Hepatic stellate cell (primary cell): ENCODE measurements at places on chromosomes 1 and 21.

DNA sequence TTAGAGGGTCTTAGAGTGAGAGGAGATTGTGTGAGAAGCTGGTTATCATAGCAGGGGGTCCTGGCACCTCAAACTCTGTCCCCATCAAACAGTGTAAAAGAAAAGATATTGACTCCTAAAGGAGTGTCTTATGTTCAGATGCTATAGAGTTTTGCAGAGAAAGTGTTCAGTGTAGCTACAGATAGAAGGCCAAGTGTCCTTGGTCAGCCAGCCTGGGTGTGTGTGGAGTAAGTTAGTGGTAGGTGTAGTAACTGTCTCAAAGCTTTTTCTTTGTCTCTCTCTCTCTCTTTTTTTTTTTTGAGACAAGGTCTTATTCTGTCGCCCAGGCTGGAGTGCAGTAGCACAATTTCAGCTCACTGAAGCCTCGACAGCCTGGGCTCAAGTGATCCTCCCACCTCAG lies 17.2 kb downstream of the CAMTA1 start:
- DNase-seq, result no peak

GRCh38 chr21:20581361-20581760 lies 416.8 kb upstream of the NCAM2 start:
- DNase-seq, result no peak

DNA sequence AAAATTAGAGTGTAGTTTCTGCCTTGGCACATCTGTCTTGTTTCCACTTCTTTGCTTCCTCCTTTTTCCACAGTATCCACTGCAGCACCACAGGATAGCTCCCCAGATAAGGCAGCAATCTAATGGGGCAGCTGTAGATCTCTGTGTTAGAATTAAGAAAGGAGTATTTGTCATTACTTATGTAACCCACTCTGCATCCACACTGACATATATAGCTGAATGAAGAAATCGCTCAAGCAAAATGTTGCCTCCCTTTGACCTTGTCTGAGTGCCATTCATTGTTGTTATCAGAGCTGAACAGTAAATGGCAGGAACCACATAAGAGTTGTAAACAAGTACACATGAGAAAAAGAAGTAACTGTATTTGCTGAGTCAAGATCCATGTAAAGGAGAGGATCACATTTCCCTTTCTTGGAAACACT lies 45.9 kb upstream of the DPH5 start:
- no peak for DNase-seq

DNA sequence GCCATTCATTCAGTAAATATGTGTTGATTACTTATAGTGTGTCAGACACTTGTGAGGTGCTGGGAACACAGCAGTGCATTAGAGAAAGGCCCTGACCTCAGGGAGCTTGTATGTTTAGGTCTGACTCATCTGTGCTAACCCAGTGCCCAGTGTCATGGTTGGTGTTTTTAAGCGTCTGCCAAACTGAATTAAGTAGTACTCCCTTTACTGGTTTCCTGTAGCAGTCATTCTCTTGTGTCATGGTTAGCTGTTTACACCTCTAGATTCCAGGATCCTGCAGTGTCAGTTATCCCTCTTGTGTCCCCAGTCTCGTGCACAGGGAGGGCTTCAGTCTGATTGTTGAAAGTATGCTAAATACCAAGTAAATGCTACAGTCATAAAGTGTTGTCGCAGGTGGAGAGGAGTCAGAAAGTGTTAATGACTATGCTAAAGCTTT lies 14.2 kb downstream of the UCK2 start:
- DNase-seq, result no peak

GRCh38 chr1:5490635-5491034 lies 501.6 kb downstream of the NPHP4 start:
- no peak for DNase-seq

- DNase-seq, result peak; percentile 51
These were observed 17.4 kb upstream of the GNG12 start for GRCh38 chr1:67850611-67851075.

DNA sequence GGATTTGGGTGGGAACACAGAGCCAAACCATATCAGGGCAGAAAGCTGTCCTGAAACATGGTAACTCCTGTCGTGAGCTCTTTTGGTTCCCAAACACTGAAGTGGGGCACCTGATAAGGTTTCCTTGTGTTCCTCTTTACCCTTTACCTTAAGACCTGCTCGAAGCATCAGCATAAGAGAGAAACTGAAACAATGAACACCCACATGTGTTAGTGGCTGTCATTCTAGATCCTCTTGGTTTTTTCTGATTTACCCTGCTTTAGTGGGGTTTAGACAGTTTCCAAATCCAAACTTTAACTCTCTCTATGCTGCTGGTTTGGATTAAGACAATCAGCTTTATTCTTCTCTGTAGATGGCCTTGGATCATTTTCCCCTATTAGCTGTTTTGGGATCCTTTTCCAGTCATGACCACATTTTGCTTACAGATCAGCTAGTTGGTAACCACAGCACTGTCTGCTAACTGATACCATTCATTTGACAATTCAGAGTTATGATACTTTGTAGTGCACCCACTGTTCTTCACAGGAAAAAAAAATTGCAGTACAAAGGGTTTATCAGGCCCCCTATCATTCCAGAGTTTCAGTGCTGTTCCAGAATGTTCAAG lies 975 bp upstream of the MNDA start:
- no peak for DNase-seq

GRCh38 chr1:19360843-19361610 lies 48.9 kb downstream of the SLC66A1 start:
- no peak for DNase-seq

DNA sequence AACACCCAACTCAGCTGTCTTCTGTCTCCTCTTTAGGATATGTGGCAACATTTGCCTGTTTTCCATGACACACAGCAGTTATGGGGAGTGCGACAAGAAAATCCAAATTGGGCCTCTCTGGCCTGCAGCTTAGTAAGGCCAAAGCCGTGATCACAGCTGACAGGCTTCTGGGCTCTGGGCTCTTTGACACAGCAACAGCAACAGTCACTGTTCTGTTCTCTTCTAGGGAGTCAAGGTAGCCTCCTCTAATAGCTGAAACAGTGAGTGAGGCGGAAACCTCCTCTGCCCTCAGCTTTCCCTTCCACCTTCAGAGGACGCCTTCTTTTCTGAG lies 19.0 kb downstream of the CLCA1 start:
- no peak for DNase-seq

GRCh38 chr1:244354810-244355278 lies 96.9 kb downstream of the ADSS2 start:
- no peak for DNase-seq

GRCh38 chr1:25129380-25129779 lies 102.9 kb downstream of the SYF2 start:
- DNase-seq, result no peak

GRCh38 chr1:53390261-53390660 lies 62.4 kb upstream of the LRP8 start:
- DNase-seq, result no peak

DNA sequence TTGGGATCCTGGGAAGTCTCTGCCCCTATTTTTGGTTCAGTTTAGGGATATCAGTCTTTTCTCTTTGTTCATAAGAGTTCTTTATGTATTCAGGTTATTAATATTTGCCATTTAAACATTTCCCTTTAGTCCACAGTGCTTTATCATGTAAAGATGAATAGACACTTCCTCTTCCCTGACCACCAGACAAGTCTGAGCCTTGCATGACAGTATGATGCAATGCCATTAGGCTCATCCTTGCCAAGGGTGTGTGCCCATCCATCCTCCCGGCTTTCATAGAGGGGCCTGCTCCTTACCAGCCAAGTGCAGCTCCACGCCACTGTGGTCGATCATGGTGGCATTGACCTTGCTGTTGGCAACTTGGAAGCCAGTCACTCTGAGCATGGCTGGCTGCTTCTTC lies 52.1 kb downstream of the ZSCAN20 start:
- no peak for DNase-seq

DNA sequence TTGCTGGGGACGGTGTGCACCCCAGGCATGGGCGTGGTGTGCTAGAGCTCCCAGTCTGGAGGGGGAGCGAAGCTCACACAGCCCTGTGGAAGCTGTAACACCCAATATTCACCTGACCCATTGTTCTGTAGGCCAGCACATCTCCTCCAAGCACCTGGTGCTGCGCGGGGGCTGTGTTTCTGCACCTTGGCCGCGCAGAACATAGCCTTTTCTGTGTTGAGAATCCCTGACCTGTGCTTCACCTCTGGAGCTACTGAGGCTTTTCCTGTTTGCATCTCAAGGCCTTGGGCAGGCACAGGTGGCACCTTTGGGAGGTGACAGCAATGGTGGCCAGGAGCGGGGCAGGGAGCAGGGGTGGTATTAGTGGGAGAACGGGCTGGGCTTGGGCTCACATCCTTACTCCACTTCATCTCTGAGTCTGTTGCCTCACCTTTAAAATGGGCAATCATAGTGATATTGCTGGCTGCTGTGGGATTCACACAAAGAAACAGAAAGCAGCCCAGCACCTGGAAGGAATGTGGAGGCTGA lies 343.9 kb upstream of the AJAP1 start:
- DNase-seq, result no peak

- peak; percentile 83 for DNase-seq
These were observed 38.4 kb downstream of the SPEN start for GRCh38 chr1:15885701-15886610.

DNA sequence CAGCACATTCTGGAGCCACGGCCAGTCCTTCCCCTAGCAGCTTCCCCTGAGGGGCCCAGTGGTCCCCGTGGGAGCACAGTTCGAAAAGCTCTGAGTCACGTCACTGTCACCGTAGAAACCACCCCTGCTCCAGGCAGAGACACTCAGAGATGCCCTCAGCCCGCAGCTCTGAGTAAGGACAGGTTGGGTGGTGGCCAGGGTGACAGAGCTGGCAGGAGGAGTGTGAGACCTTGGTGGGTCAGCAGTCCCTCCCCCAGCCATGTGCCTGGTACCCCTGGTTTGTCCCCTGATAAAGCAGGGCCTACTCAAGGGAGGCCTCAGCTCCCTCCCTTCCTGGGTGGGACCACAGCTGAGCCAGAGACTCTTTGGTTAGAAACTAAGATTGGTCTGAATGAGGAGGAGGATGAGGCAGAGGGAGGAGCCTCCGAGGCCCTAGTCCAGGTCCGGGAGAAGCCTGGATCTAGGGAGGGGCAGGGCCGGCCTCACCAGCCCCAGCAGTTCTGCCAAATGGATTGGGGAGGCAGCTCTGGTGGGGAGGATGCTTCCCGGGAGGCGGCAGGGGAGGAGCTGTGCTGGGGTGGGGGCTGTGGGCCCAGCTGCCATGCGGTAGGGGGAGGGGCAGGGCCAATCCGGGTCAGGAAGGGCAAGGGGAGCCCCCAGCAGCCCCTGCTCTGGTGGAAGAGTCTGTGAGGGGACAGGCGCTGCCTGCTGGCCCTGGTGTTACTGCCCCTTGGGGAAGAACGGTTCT lies 55.2 kb downstream of the SLC9A1 start:
- peak; percentile 95 for DNase-seq

GRCh38 chr1:89285745-89286380 lies 13.2 kb upstream of the GBP5 start:
- no peak for DNase-seq

- no peak for DNase-seq
These were observed 758 bp upstream of the CNTN2 start for GRCh38 chr1:205041998-205042910.

GRCh38 chr21:14554948-14555347 lies 8.8 kb upstream of the SAMSN1 start:
- DNase-seq, result no peak

- DNase-seq, result no peak
These were observed 404.2 kb downstream of the PLPP3 start for GRCh38 chr1:56175211-56175610.
